Stimulated activated CD8-positive, alpha-beta memory T cell treated with anti-CD3 and anti-CD28 coated beads, Interleukin-15, amount 100 ng/mL, for 24 hours (primary cell): ENCODE measurements at places on chromosomes 7 and 10.

DNA sequence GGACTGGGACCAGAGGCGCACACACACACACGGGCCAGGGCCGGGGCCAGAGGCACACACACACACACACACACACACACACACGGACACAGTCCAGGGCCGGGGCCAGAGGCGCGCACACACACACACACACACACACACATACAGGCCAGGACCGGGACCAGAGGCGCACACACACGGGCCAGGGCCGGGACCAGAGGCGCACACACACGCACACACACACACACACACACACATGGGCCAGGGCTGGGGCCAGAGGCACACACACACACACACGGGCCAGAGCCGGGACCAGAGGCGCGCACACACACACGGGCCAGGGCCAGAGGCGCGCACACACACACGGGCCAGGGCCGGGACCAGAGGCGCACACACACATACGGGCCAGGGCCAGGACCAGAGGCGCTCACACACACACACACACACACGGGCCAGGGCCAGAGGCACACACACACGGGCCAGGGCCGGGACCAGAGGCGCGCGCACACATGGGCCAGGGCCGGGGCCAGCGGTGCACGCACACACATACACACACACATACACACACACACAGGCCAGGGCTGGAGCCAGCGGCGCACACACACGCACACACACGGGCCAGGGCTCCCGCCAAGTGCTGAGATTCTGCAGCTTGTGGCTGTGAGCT lies 268.8 kb downstream of the ELFN1 start:
- no peak for DNase-seq

- no peak for DNase-seq
Measured at GRCh38 chr10:70759781-70760180, 25.4 kb downstream of the TBATA start.

DNA sequence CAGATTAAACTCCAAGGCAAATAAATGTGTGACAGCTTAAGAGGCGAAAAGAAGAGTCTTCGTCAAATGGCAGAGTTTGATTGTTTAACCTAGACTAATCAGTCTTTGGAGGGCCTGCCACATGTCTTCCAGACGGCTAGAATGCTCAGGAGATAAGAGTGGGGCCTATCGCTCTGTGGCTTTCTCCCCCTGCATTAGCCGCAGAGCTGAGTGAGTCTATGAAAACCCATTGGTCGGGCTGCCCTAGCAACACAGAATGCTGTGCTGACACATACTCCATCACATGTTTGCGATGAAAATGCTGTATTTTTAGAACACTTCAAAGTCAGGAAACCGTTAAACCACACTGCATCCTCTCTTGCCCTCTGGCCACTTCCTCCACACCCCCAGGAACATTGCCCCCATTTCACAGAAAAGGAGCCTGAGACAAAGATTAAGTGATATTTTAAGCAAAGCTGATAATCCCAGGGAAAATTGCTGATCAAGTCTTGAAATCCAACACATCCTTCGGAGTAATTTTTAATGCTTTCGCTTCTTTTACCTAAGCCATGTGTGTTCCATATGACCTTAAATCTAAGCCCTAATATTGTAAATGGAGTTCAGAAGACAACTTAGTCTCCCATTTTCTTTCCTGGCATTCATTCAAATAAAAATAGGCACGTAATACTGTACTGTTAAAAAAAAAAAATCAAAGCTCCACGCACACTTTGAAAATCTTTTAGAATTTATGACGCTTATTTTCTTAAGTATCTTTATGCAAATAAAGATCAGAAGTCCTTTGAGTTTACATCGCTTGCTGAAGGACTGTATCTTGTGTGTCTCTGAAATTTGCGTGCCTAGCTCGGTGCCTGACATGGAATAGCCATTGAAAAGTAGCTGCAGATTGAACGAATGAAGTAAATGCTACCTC lies 161.2 kb downstream of the CELF2 start:
- DNase-seq: no peak

- no peak for DNase-seq
Measured at GRCh38 chr10:1779796-1780195, 42.5 kb upstream of the ADARB2 start.

- DNase-seq: no peak
Measured at GRCh38 chr7:28348636-28349035, 63.7 kb upstream of the CREB5 start.

GRCh38 chr7:117094457-117094856 lies 141.2 kb downstream of the ST7 start:
- no peak for DNase-seq

DNA sequence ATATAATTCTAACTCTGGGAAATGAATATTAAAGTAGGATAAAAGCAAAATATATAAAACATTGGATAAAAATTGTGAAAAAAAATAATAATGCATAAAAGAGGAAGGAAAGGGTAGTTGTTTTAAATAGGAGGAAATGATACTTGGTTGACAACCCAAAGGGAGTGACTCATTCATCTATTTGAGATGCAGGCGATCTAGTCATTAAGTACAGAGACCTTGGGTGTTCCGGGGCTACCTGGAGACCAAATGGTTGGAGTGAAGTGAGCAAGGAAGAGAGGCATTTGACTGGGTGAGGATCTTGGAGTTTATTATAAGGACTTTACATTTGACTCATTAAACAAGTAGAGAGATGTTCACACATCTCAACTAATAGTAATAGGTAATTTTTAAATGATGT lies 111.0 kb downstream of the LRRTM3 start:
- no peak for DNase-seq

GRCh38 chr7:85237721-85238120 lies 50.9 kb upstream of the SEMA3D start:
- DNase-seq: no peak

- no peak for DNase-seq
Measured at GRCh38 chr10:96588616-96589419, 2.0 kb upstream of the TM9SF3 start.

- no peak for DNase-seq
Measured at GRCh38 chr10:132615341-132616169, 78.0 kb downstream of the INPP5A start.

DNA sequence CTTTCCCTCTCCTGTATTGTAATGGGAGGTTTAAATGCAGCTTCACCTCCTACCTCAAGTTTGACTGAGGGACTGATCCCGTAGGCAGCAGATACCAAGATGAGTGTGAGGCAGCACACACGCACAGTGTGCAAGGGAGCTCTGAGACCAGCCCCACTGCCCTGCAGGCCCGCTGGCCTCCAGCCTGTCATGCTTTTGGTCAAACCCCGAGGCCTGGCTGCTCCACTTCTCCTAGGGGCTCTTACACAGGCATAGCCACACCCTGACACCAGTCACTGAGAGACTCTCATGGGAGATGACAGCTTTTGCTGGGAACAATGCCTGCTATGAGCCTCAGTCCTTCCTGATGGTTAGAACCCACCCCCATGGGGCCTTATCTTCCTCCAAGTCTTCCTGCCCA lies 27.6 kb downstream of the DRGX start:
- DNase-seq: no peak

DNA sequence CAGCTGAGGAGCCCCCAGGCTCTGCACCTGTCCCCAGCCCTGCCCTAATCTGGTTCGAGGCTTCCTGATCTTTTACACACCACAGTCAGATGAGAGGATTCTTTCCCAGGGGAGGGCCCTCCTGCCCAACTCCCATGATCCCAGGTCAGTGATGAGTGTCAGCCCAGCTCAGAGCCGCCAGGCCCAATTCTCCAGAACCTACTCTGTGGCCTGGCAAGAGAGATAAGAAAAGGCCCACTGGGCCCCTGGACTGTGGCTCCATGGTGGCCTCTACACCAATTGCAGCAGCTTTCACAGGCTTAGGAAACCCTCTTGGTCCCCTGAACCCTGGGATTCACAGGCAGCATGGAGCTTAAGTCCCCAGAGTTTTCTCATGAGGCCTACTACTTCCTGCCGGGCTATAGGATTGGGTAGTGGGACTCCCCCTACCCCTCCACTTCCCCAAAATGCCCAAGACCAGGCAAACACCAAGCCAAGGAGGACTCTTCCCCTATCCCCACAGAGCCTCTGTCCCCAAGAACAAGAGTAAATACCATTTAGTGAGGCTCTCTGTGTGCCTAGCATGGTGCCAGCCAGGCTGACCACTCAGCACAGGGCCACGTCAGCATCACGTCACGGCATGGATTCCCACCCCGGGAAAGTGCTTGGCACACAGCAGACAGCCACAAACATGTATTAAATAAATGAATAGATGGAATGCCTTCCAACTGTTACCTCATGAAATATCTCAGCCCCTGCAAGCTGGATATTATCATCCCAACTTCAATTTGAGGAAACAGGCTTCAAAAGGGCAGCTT lies 100.0 kb downstream of the GRID1 start:
- no peak for DNase-seq

- no peak for DNase-seq
Measured at GRCh38 chr10:61301575-61301974, 151.6 kb downstream of the TMEM26 start.

GRCh38 chr7:33934391-33934790 lies 29.1 kb downstream of the BMPER start:
- DNase-seq: no peak

GRCh38 chr10:79003183-79004100 lies 65.3 kb upstream of the ZMIZ1 start:
- DNase-seq: no peak

- DNase-seq: no peak
Measured at GRCh38 chr7:142560166-142560565, 189.1 kb upstream of the PRSS1 start.
